ENCODE measurements at places on chromosomes 3 and 15.
A peak's percentile ranks its signal among the peaks of the same experiment; 100 is the strongest.

GRCh38 chr15:89399238-89400115, 64.9 kb upstream of the POLG start:
- peak; percentile 15 for DNase-seq

DNA sequence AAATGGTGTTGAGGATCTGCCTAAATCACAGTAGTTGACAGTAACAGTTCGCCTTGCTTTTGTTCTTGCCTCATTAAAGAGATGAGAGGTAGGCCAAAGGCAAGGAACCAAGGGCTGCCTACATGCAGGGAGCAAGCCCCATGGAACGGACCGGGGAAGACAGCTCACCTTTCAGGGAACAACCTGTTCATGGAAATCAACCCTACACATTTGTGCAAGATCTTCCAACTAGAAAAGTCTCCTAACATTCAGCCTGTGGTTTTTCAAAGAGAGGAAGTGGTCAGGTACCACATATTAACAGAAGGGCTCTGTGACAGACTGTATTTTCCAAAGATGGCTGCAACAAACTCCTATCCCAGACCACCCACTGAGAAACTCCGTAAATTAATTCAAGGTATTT, 1031.8 kb upstream of the NR2F2 start:
- DNase-seq = no peak

DNA sequence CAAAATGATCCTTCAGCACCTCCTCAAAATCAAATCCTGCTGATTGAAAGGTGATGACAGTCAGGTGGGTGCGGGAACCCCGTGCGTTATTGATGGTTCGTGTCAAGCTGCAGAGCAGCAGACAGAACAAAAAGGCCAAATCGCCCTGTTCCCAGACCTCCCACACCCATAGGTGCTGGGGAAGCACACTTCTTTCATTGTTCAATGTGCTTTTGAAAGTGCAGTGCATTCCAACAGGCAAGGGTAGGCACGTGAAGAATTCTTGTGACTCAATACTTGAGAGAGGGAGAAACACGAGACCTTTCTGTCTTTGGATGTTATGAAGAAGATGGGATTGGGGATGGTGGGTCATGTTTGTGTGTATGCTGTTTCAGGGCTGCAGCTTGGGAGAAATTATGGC, 514.0 kb downstream of the MCTP2 start:
- DNase-seq = no peak

GRCh38 chr15:66824424-66824823, 122.4 kb downstream of the SMAD6 start:
- no peak for DNase-seq

DNA sequence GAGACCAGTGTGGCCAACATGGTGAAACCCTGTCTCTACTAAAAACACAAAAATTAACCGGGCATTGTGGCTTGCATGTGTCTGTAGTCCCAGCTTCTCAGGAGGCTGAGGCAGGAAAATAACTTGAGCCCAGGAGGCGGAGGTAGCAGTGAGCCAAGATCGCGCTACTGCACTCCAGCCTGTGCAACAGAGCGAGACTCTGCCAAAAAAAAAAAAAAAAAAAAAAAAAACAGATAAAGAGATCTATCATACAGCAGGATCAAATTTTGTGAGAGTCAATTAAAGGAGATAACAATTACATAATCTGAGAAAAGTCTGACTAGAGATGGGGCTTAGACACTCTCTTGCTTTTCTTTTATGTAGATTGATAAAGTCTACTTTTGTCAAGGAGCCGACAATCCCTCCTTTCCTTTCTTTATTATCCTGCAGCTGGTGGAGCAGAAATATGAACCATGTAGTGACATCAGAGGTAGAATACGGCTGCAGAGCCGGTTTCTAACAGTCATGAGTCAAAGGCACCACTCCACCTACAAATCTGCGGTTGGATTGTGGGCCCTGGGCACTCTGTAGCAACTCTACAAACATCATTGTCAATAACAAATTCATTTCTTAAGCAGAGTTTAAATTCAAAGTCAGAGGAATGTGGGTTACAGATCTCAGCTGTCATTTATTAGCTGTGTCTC, 9.0 kb downstream of the C2CD4A start:
- DNase-seq = no peak

DNA sequence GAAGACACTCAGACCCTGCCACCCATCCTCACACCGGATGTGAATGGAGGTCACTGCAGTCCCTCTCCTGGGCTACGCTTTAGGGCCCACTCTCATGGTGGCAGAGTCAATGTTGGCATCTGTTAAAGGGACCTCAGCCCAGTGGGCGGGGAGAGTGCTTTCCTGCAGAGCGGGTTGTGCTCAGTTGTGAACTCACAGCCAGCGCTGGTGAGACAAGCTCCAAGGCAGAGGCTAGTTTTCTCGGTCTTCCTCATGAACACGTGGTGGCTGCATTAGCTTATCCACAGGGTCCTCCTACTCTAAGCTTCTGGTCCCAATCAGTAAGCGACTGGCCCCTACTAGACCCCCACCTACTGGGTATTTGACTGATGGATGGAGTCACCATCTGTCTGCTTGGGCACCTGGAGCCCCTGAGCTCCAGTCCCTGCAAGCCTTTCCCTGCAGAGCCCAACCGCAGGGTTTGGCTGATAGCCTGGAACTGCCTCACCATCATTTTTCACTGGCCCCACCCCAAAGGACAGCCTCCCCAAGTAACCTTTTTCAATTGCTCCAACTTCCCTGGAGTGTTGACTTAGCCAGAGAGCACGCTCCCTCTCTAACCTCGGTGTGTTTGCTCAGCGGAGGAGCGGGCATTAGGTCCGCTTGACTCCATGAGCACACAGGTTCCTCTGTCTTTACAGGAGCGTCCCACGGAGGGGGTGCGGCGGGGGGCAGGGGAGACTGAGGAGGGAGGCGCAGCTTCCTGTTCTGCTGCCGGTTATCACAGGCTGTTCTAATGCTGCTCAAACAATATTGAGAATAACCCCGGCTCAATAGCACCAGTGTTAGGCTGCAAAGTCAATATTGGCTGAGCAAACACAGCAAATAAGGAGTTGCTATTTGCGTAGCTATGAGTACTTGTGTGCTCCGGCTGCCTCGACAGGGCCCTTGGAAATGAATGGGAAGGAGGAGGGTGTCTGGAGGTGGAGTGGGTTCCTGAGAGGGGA, 141.7 kb downstream of the RPLP1 start:
- DNase-seq = peak; percentile 34

GRCh38 chr15:27951191-27951890, 147.8 kb downstream of the OCA2 start:
- no peak for DNase-seq

DNA sequence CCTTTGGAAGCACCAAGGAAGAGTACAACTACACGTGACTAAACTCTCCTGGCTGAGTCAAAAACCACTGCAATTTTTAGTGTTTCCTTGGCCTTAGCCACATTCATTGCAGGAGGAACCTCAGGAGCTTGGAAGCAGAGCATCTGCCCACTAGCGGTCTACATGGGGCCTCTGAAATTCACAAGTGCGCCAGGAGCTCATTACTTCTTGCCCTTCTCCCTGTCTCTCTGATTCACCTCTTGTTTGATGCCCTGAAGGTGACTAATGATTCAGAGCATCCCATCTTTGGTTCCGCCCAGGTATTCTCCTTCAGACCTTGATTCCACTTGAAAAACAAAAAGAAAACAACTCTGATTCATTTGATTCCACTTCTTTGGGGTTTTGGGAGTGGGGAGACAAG, 201.1 kb upstream of the LPP start:
- no peak for DNase-seq

- DNase-seq = peak; percentile 73
Measured at GRCh38 chr15:73697033-73697467, 12.9 kb downstream of the CD276 start.

DNA sequence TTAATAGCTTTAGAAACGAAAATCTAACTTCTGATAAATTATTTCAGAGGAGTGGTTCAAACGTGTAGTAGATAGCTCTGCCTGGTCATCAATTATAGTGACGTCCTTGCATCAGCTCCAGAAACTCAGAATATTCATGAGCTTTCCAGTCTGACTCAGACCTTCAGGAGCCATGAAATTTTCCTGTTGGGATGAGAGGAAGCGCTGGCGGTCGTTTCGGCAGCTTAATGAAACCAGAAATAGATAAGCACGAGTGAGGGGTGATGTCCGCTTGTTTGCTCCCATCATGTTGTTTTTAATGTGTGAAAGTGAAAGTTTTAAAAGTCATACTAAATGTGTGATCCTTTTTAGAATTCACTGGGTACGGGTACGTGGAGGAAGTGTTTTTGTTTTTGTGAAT, 141.1 kb downstream of the PGPEP1L start:
- peak; percentile 28 for DNase-seq

DNA sequence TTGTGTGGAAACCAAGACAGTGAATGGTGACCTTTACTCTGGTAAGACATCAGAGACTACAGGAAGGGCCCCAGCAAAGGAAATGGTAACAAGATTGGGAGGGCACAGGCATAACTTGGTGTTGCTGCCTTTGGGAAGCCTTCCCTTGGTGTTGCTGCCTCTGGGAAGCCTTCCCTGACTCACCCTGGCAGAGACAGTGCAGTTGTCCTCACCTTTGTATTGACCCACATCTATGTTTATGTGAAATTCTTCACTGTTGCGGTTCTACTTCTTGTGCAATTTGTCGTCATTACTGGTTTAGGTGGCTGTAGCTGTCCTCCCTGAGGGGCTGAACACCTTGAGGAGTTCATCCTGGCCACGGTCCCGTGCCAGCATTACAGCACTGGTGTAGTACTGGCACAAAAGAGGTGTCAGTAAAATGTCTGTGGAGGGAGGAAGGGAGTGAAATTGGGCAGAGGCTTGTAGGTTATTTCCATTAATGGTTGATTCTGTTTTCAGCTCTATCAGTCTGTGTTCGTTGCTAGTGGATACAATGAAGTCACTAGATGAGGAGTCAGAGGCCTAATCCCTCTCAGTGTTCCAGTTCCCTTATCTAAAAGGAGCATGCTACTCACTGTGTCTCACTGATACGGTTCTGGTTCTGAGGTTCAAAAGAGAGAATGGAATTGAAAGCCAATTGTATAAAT, 21.6 kb downstream of the IFT122 start:
- no peak for DNase-seq

DNA sequence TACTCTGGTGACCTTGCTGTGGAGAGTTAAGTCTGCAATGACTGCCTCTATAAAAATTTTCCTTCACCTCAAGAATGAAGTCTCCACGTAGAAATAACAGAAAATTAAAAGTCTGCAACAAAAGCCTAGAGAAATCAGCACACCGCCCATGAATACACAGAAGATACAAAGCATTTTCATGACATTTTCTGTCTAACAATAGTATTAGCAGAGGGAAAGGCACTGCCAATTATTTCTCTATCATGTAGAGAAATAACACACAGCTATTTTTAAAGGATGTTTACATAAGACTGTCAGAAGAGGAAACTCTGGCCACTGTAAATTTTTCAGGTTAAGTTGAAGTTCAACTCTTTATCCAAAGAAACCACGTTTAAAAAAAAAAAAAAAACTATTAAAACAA, 80.8 kb downstream of the GSK3B start:
- no peak for DNase-seq

DNA sequence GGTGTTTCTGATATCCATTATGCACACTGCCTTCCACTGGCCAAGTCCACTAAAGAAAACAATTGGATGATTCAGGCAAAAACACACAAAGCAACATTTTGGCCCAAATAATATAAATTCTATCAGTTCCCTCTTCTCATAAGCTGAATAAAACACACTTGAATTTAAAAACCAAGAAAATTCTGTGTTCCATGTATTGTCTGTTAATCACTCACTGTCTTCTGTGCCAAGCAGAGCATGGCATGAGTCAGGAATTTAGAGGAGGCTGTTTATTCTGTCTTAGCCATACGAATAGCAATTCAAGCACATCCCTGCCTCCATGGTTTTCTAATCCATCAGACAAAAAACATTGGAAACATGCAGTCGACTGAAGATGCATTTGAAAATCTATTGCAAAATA, 215.6 kb upstream of the UMPS start:
- no peak for DNase-seq

GRCh38 chr15:65583701-65584100, 27.2 kb downstream of the INTS14 start:
- no peak for DNase-seq

DNA sequence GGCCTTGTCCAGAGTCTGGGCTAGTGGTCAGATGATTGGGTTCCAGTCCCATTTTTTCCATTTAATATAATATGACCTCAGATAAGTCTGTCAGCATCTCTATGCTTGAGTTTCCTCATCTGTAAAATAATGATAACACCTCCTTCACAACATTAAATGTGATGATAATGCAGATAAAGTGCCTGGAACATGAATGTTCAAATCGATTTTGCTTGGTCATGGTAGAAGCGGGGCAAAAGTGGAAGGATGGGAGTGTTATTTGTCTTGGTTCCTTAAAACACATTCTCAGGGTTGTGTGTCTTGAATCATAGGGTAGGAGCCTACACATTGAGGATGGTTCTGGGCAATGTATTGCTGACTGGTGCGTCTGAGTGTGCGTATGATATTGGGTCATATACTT, 16.9 kb downstream of the ARIH2 start:
- DNase-seq = peak; percentile 77

- DNase-seq = no peak
Measured at GRCh38 chr15:35399901-35400300, 146.1 kb downstream of the DPH6 start.

Data from inflammatory macrophage (primary cell).